ENCODE measurements at places on chromosomes 3 and 15.
A peak's percentile ranks its signal among the peaks of the same experiment; 100 is the strongest.

DNA sequence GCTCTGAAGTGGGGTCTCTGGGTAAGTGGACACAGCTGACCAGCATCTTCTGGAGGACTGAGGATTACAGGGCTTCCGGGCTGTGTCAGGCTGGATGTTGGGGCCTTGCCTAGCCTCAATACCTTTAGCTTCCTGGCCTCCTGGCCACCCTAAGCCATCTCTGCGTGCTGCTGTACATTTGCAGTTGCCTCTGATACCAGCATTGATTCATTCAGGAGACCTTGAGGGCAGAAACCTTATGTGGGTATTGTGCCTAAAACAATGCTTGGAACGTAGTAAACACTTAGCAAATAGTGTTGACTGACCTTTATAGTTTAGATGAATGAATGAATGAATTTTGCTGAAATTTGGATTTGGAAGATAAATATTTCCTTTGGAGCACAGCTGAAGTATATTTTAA lies 97.0 kb downstream of the FLNB start:
- peaks cover 5% of the 10 kb centered on the region for H3K4me1 ChIP-seq
- no peak overlapping the region for H3K27ac ChIP-seq
- no peaks in the 10 kb centered on the region for H3K27me3 ChIP-seq
- H3K36me3 ChIP-seq, result peaks cover 16% of the 10 kb centered on the region

- H3K27me3 ChIP-seq, result no peaks in the 10 kb centered on the region
- H3K36me3 ChIP-seq, result no peaks in the 10 kb centered on the region
- no peak overlapping the region for H3K4me3 ChIP-seq
These were observed 461.6 kb downstream of the WDR72 start for GRCh38 chr15:53297828-53298227.

- H3K4me1 ChIP-seq, result no peaks in the 10 kb centered on the region
- DNase-seq, result no peak
- H3K36me3 ChIP-seq, result no peaks in the 10 kb centered on the region
- no peak overlapping the region for H3K27ac ChIP-seq
- no peak overlapping the region for H3K4me3 ChIP-seq
These were observed 2.5 kb downstream of the TMEM212 start for GRCh38 chr3:171845481-171846284.

DNA sequence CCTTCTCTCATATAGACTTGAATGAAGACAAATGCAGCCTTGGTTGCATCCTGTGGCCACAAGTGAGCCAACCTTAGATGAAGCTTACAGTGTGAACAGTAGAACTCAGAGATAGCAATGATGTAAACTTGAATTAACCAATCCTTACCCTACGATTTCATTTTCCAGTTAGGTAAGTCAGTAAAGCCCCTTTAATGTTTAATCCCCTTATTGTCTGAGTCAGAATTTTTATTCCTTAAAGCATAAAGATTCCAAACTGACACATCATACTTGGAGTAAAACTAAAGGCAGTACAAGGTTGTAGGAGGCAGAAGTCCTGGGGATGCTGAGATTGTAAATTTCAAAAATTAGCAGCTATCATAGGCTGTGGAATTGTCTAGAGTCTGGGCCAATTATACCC lies 507.8 kb upstream of the DPH6 start:
- H3K4me1 ChIP-seq, result no peaks in the 10 kb centered on the region
- H3K27me3 ChIP-seq, result no peaks in the 10 kb centered on the region
- H3K36me3 ChIP-seq, result no peaks in the 10 kb centered on the region
- H3K27ac ChIP-seq, result no peak overlapping the region
- DNase-seq, result no peak
- no peak overlapping the region for H3K4me3 ChIP-seq

- no peak overlapping the region for H3K27ac ChIP-seq
- no peak overlapping the region for H3K4me3 ChIP-seq
- H3K36me3 ChIP-seq, result no peaks in the 10 kb centered on the region
- no peaks in the 10 kb centered on the region for H3K4me1 ChIP-seq
- no peak for DNase-seq
These were observed 22.7 kb upstream of the RBMS3 start for GRCh38 chr3:29258161-29258560.

- H3K36me3 ChIP-seq, result peaks cover 6% of the 10 kb centered on the region
- no peaks in the 10 kb centered on the region for H3K27me3 ChIP-seq
These were observed 31.5 kb upstream of the SLC2A2 start for GRCh38 chr3:171058058-171058457.

DNA sequence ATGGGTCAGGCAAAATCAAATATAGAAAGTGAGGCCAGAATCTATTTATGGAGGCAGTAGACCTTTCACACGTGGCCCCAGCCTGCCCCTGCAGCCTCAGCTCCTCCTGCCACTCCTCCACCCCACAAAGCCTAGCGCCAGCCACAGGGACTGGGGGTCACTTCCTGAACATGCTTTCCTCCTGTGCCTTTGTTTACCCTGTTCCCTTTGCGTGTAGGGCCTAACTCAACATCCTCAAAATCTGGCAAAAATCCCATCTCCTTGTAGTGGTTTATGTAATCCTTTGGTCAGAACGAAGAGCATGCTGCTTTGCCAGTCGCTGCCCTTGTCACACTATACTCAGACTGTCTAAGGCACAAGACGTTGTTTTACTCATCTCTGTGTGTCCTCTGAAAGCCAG lies 39.6 kb downstream of the KBTBD12 start:
- no peaks in the 10 kb centered on the region for H3K36me3 ChIP-seq
- peaks cover 66% of the 10 kb centered on the region for H3K27me3 ChIP-seq
- no peak overlapping the region for H3K27ac ChIP-seq
- H3K4me3 ChIP-seq, result no peak overlapping the region
- no peaks in the 10 kb centered on the region for H3K4me1 ChIP-seq

- H3K36me3 ChIP-seq, result no peaks in the 10 kb centered on the region
- peaks cover 28% of the 10 kb centered on the region for H3K27me3 ChIP-seq
- no peak for DNase-seq
These were observed 22.7 kb downstream of the CORO2B start for GRCh38 chr15:68601206-68602197.

DNA sequence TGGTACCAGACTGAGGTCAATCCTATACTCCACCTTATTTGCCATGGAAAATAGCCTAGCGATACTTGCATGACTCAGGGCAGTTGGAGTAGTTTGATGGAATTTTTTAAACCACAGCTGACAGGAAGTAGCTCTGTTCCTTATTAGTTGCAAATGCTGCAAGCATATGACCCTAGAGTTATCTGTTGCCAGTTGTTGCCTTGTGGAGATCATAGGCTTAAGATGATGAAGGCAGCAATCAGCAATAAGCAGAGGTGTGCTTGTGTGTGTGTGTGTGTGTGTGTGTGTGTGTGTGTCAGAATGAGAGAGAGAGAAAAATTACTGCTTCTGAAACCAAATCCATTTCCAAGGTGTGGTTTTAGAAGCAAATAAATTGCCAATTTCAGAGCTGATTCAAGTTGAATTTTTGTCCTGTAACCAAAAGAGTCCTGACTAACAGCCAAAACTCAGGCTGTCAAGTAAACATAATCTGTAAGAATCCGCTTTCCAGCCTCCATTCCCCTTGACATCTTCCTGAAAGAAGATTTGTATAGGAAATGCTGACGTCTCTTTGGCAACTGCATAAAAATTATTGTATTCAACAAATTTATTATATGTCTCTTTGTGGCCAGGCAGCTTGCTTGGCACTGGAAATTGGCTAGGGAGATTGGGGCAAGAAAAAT lies 141.2 kb downstream of the SERPINI1 start:
- H3K27ac ChIP-seq, result no peak overlapping the region
- peaks cover 5% of the 10 kb centered on the region for H3K27me3 ChIP-seq
- H3K4me3 ChIP-seq, result no peak overlapping the region
- H3K36me3 ChIP-seq, result no peaks in the 10 kb centered on the region

GRCh38 chr15:97319291-97319690 lies 641.2 kb upstream of the ARRDC4 start:
- no peaks in the 10 kb centered on the region for H3K4me1 ChIP-seq
- no peaks in the 10 kb centered on the region for H3K36me3 ChIP-seq
- H3K27me3 ChIP-seq, result no peaks in the 10 kb centered on the region
- H3K27ac ChIP-seq, result no peak overlapping the region
- DNase-seq, result no peak

- H3K4me1 ChIP-seq, result no peaks in the 10 kb centered on the region
- no peaks in the 10 kb centered on the region for H3K27me3 ChIP-seq
- no peak for DNase-seq
- no peak overlapping the region for H3K4me3 ChIP-seq
These were observed 14.2 kb upstream of the SNX22 start for GRCh38 chr15:64137226-64137833.

- no peak overlapping the region for H3K4me3 ChIP-seq
- H3K4me1 ChIP-seq, result no peaks in the 10 kb centered on the region
- DNase-seq, result no peak
These were observed 77.0 kb upstream of the PRR23C start for GRCh38 chr3:139121513-139122220.

- H3K27ac ChIP-seq, result no peak overlapping the region
- DNase-seq, result no peak
- no peaks in the 10 kb centered on the region for H3K36me3 ChIP-seq
- no peaks in the 10 kb centered on the region for H3K4me1 ChIP-seq
- no peaks in the 10 kb centered on the region for H3K27me3 ChIP-seq
- H3K4me3 ChIP-seq, result no peak overlapping the region
These were observed 21.8 kb upstream of the RBP1 start for GRCh38 chr3:139561255-139561817.

DNA sequence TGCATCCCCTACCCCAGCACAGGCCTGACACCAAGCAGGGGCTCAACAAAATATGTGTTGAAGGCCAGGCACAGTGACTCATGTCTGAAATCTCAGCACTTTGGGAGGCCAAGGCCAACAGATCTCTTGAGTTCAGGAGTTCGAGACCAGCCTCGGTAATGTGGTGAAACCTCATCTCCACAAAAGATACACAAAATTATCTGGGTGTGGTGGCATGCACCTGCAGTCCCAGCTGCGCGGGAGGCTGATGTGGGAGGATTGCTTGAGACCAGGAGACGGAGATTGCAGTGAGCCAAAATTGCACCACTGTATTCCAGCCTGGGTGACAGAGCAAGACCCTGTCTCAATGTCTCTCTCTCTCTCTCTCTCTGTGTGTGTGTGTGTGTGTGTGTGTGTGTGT lies 30.7 kb upstream of the CYP11A1 start:
- peaks cover 3% of the 10 kb centered on the region for H3K36me3 ChIP-seq
- H3K27ac ChIP-seq, result peak overlapping the region; percentile 88
- H3K4me3 ChIP-seq, result no peak overlapping the region
- no peaks in the 10 kb centered on the region for H3K27me3 ChIP-seq
- peaks cover 63% of the 10 kb centered on the region for H3K4me1 ChIP-seq
